ENCODE measurements at places on chromosomes 1 and 21.
A peak's percentile ranks its signal among the peaks of the same experiment; 100 is the strongest.

DNA sequence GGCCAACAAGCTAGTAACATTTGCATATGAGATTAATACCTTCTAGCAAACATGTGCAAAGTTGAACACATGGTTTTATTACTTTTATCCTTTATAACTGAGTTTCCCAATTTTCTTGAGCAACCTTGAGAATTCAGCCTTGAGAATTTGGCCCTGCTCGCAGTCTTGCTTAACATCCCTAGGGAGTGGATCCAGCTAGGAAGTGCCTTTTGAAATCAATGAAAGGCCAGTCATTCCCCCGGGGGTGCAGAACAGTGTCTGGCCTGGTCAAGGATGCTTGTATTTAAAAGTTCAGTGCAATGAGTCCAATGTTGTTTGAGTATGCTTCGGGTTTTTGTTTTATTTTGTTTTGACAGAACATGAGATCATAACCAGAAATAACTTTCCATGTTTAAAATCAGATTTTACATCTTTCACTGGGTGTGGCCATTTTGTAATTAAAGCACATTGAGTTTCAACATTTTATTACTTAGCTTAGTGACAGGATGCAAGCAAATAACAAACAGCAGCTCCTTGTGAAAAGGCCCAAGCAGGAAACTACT is 16.7 kb downstream of the PALMD start:
- no peak for DNase-seq

- DNase-seq: no peak
Measured at GRCh38 chr1:178098262-178098661, 4.4 kb downstream of the RASAL2 start.

GRCh38 chr1:23904748-23905357 is 8.3 kb downstream of the CNR2 start:
- DNase-seq: no peak

DNA sequence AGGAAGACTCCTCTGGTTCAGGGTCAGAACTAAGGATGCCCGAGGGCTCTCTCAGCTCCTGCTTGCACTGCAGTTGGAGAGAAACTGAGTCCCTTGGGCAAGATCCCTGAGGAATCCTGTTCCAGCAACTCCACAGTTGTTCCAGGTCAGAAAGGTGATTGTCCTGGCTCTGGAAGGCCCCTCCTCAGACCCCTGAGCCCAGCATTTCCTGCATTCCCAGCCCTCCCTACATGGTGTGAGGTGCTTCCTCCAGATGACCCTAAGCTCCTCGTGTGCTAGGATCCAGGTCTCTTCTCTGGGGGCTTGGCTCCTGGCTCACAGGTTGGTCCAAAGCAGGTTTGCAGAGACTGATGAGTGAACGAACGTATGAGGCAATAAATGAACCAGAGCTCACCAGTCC is 11.5 kb downstream of the LDLRAD1 start:
- no peak for DNase-seq

DNA sequence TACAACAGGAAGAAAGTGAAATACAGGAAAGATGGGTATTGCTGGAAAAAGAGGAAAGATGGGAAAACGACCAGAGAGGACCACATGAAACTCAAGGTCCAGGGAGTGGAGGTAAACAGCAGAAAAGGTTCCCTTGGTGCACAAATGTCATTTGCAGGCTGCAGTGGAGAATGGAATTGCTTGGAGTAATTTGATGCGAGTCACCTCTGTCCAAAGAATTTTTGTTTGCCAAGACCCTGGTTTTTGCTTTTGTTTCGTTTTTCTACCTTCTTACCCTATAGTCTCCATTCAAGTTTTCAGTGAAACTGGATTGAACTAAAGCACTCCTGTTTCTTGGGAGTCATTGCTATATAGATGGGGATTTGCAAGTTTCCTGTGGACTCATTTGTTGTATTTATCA is 464.3 kb downstream of the CAMTA1 start:
- no peak for DNase-seq

DNA sequence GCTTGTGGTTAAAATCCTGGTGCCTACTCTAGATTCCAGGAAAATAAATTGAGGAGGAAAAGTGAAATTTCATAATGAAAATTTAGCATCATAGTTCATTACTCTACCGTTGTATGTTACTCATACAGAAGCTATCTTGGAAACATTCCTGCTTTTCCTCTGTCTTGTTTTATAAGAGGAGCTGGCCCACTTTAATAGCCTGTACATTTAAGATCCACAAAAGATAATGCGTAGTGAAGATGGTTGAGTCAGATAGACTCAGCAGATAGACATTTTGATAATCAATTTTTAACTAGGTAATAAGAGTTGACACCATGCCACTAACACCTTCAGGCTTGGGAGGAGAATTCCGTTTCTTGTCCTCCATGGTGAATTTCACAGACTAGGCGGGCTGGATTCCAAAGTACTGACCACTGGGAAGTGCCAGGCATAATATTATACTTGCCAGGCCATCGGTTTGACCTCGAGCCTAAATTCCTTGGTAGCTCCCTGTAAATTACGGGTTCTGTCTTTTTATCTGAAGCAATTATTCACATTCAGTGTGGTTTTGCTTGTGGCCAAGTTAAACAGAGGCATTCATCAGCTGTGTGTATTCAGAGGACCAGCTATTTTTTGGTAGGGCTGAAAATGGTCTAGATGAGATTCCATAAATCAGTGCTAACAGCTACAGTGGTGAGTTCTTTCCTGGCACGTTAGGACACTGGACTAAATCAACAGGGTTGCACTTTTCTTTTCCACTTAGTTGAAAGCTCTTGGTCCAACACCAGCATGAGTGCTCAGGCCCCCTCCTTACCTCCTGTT is 111.9 kb upstream of the KAZN start:
- DNase-seq: no peak

DNA sequence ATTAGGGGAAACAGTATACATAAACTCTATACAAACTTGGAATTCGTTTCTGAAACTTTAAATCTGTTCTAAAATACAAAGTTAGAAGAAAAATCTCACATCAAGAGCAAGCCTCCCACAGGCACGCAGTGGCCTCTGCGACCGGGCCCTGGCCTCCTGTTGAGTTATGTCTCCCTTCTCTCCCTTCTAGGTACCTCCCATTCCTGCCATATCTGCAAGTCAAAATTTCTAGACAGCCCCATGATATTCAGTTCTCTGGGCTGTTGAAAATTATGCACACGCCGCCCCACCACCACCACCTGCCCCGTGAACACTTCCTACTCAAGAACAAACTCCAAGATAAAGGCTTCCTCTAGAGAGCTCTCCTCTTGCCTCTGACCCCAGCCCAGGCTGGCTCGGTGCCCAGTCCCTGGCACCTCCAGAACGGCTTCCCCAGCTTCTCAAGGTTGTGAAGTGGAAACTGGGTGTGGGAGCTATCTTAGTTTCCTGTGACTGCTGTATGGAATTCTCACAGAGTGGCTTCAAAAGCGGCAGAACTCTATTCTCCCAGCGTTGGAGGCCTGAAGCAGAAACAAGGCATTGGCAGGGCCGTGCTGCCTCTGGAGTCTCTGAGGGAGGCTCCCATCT is 37.7 kb upstream of the LRP8 start:
- no peak for DNase-seq

- no peak for DNase-seq
Measured at GRCh38 chr1:26012864-26013263, 8.7 kb upstream of the EXTL1 start.

DNA sequence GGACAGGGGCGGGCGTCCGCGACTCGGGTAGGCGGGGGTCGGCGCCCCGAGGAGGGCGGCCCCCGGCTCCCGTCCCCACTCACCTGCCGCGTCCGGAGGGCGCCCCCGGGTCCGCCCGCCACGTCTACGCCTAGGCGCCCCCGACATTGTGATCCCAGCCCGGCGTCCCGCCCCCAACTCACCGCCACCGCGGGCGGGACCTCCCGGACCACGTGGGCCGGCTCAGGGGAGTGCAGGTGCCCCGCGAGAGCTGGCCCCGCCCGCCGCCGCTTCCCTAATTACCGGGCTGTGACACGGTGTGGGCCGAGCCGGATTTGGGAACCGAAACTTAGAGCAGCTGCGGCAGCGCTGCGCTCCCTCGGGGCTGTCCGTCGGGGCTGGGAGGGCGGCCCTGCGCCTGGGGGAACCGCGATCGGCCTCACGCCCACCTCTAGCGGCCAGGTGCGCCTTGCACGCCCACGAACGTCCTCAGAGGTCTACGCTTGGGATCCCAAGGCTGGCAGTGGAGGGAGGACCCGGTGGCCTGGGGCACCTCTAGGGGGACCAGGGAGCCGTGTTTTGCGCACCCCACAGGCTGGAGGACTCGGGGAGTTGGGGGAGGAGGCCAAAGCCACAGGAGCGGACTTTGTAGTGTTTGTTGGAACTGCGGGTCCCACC is 521 bp upstream of the NADK start:
- peak; percentile 87 for DNase-seq

DNA sequence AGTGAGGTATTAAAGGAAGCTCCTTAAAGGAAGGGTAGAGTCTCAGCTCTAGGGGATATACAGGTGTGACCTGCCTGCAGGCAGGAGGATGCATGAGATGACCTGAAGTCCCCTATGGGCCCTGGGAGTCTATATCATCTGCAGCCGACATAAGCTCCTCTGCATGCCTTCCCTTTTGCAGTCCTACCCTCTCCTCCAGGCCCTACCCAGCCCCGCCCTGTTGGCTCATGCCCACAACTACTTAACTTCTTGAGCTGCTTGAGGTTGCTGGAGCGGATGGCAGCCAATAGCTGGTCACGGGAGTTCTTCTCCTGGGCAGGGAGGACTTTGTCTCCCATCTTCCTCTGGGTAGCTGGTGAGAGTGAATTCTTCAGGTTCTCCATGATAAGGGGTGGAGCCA is 10.3 kb downstream of the SHISA4 start:
- DNase-seq: no peak

- DNase-seq: no peak
Measured at GRCh38 chr1:230550428-230550827, 91.9 kb upstream of the COG2 start.

- no peak for DNase-seq
Measured at GRCh38 chr1:41357451-41358101, 3.7 kb upstream of the FOXO6 start.

GRCh38 chr1:116405241-116406135 is 32.4 kb downstream of the ATP1A1 start:
- no peak for DNase-seq

All from CD4-positive, alpha-beta T cell treated with Interleukin-1 beta for 1 hour (primary cell).